T-helper 2 cell treated with Interferon-gamma antibody and Interleukin-4, amounts not matched to agents 5 μg/mL and 100 μg/mL, for 36 hours (primary cell): ENCODE measurements at places on chromosomes 7 and 10.

GRCh38 chr10:88991899-88992320, 1.3 kb downstream of the FAS start:
- DNase-seq = no peak
- peak overlapping the region; percentile 94 for H3K27ac ChIP-seq
- peaks cover 58% of the 10 kb centered on the region for H3K4me1 ChIP-seq
- H3K27me3 ChIP-seq = no peaks in the 10 kb centered on the region
- H3K36me3 ChIP-seq = peaks cover 23% of the 10 kb centered on the region
- H3K4me3 ChIP-seq = peak overlapping the region; percentile 94

- no peak for DNase-seq
- no peak within 1 kb of the TSS for H3K27ac ChIP-seq
- peaks cover 3% of the 10 kb centered on the region for H3K4me1 ChIP-seq
- H3K36me3 ChIP-seq = no peaks in the 10 kb centered on the region
- peaks cover 56% of the 10 kb centered on the region for H3K27me3 ChIP-seq
- H3K4me3 ChIP-seq = peak within 1 kb of the TSS; percentile 79
Measured at GRCh38 chr7:22356701-22357310, at the start of gene RAPGEF5. Gene RAPGEF5, minus strand, starts transcription at chr7:22357154. Its CDS starts 94 bp downstream, at chr7:22357060.

DNA sequence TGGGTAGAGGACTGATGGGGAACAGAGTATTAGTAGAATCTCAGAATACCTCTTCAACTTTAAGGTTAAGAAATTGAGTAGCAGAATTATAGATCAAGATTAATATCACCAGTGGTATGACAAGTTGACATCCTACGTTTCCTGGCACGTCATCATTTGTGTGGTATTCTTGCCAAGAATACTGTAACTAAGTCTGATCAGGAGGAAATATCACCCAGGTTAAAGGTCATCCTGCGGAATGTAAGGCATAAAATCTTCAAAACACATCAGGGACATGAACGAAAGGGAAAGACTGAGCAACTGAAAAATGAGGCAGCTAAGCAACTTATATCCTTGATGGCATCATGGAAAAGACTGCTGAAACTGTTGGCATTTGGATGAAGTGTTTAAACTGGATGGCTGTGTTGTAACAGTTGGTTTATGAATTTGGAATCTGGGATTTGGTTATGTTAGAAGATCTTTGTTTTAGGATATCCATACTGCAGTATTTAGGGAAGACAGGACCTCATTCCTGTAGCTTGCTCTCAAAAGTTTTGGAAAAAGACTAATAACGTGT, 86.1 kb downstream of the TRIM24 start:
- no peak for DNase-seq
- H3K36me3 ChIP-seq = peaks cover 69% of the 10 kb centered on the region
- H3K4me3 ChIP-seq = no peak overlapping the region
- peaks cover 18% of the 10 kb centered on the region for H3K4me1 ChIP-seq
- no peak overlapping the region for H3K27ac ChIP-seq

DNA sequence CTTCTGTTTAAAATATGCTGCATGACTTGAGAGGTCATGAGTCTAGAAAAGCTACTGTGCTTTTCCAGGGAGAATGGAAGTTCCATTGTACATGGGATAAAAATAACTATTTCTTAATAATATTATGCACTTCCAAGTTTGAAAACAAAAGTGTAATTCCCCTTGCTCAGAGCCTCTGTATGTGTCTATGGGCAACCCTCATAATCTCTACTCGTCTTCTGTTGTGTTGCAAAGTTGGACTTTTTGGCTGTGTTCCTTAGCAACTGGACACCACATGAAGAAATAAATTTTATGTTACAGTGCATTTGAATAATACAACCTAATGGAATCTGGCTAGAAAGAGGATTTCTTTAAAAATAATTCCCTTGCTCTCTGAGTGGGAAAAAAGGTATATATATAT, 242.6 kb downstream of the TWIST1 start:
- no peaks in the 10 kb centered on the region for H3K4me1 ChIP-seq
- no peak overlapping the region for H3K4me3 ChIP-seq
- no peaks in the 10 kb centered on the region for H3K36me3 ChIP-seq
- no peaks in the 10 kb centered on the region for H3K27me3 ChIP-seq
- no peak for DNase-seq

- no peaks in the 10 kb centered on the region for H3K27me3 ChIP-seq
- H3K4me1 ChIP-seq = no peaks in the 10 kb centered on the region
- DNase-seq = no peak
- no peaks in the 10 kb centered on the region for H3K36me3 ChIP-seq
- no peak overlapping the region for H3K27ac ChIP-seq
Measured at GRCh38 chr7:24659505-24659904, 86.3 kb downstream of the PALS2 start.

GRCh38 chr7:84712374-84713121, 474.3 kb downstream of the SEMA3D start:
- H3K27me3 ChIP-seq = no peaks in the 10 kb centered on the region
- no peak overlapping the region for H3K4me3 ChIP-seq
- no peak for DNase-seq
- H3K36me3 ChIP-seq = no peaks in the 10 kb centered on the region
- H3K4me1 ChIP-seq = no peaks in the 10 kb centered on the region
- no peak overlapping the region for H3K27ac ChIP-seq

GRCh38 chr10:80661526-80661925, 123.8 kb downstream of the SH2D4B start:
- peaks cover 3% of the 10 kb centered on the region for H3K4me1 ChIP-seq
- no peaks in the 10 kb centered on the region for H3K36me3 ChIP-seq
- H3K27ac ChIP-seq = no peak overlapping the region
- peaks cover 9% of the 10 kb centered on the region for H3K27me3 ChIP-seq

DNA sequence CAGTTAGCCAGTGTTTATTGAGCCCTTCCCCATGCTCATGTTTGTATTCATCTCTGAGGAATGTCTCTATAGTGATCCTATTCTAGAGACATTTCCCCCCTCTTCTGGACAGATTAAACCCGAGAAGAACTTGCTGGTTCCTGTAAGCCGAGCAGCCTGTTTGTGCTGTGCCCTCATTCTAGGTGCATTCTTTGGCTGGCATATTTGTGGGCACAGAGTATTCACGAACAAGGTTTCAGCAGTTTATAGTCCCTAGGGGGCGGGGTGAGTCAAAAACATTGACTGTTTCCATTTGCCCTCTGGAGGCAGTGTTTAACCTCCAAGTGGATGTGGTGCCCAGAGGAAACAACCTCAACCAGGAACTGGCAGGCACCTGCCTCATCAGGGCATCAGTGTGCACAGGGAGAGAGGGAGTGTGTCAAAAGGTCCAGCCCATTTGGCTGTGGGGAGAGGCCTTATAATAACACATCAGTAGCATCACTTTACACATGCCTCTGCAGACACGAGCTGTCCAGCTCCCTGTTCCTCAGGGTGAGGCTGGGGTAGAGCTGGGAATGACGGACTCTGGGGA, 273.3 kb upstream of the LRGUK start:
- H3K27ac ChIP-seq = no peak overlapping the region
- no peaks in the 10 kb centered on the region for H3K27me3 ChIP-seq
- no peaks in the 10 kb centered on the region for H3K36me3 ChIP-seq
- H3K4me1 ChIP-seq = peaks cover 5% of the 10 kb centered on the region

DNA sequence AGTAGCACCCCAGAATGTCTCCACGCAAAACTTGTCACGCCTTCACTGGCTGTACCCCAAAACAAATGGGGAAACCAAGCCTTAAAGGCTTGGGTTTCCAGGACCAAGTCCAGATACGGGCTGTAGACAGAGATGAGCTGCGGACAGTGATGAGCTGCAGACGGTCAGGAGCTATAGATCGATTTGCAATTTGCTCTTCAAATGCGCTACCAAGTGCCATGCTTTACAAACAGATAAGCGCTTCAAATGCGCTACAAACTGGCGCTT, 658 bp upstream of the SGCE start:
- peak overlapping the region; percentile 78 for H3K4me3 ChIP-seq
- peaks cover 15% of the 10 kb centered on the region for H3K4me1 ChIP-seq
- DNase-seq = no peak
- H3K36me3 ChIP-seq = no peaks in the 10 kb centered on the region

DNA sequence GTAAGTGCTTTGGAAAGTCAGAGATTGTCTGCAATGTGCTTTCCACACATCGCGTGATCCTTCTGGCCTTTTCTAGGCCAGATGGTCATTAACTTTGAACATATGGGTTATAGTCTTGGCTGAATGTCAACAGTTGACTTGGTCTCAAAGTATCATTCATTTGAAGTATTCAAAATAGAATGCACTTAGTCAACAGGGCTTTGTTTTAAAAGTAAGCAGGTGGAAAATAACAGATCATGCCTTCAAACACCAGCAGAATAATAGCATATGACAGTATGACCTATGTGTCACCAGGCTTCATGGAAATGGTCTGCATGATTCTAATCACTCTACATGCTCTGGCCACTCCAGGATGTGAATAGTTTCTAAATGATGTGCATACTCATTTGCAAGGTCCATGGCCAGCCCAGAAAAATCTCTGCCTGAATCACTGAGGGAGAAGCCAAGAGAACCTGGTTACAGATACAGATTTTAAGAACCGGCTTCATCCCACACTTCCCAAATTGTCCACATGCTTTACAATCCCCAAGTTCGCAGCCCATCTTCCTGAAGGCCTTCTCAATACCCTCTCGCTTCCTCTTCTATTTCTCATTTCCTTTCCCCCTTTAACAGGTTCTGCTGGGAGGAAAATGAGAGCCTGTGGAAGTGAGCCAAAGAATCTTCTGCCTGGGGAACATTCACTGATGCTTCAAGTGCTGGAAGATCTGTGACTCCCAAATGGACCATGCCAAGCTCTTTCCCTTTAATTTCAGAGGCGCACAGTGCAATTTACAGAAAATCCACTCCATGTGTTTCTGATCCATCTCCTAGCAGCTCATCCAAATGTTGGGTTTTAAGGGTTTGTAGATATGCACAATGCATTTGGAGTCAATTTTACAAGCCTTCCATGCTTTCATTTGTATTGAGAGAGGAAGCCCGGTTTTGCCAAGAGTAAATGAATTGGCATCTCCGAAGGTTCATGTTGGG, 122.8 kb upstream of the GDF10 start:
- H3K27me3 ChIP-seq = no peaks in the 10 kb centered on the region
- H3K27ac ChIP-seq = no peak overlapping the region
- H3K36me3 ChIP-seq = no peaks in the 10 kb centered on the region
- peaks cover 3% of the 10 kb centered on the region for H3K4me1 ChIP-seq
- H3K4me3 ChIP-seq = no peak overlapping the region

- H3K4me3 ChIP-seq = no peak overlapping the region
- no peaks in the 10 kb centered on the region for H3K36me3 ChIP-seq
- DNase-seq = no peak
Measured at GRCh38 chr7:95398155-95398940, 2.2 kb upstream of the PON3 start.

GRCh38 chr7:94655848-94656657, at the start of gene SGCE:
Gene SGCE, minus strand, starts transcription at chr7:94656133. Its CDS starts 35 bp downstream, at chr7:94656098.
- H3K27me3 ChIP-seq = peaks cover 33% of the 10 kb centered on the region
- H3K4me1 ChIP-seq = peaks cover 15% of the 10 kb centered on the region
- H3K4me3 ChIP-seq = peak within 1 kb of the TSS; percentile 81
- H3K36me3 ChIP-seq = no peaks in the 10 kb centered on the region
- H3K27ac ChIP-seq = peak within 1 kb of the TSS; percentile 56

DNA sequence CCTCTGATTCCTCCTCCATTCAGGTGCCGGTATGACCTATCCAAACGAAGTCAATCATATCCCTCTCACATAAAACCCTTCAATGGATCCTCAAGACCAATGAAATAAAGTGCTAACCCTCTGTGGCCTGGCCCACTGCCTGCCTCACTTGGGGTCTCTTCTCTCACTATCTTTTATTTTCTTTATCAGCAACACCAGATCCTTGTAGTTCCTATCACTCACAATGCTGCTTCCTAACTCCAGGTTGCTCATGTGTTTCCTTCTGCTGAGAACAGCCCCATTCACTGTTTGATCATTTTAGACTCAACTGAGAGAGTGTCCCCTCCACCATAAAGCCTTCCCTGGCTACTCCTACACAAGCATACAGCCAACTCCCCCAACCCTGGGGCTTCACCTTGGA, 180.6 kb downstream of the DOCK4 start:
- no peaks in the 10 kb centered on the region for H3K27me3 ChIP-seq
- H3K36me3 ChIP-seq = no peaks in the 10 kb centered on the region
- H3K4me1 ChIP-seq = no peaks in the 10 kb centered on the region

GRCh38 chr7:5629941-5630340, 151.5 kb downstream of the RNF216 start:
- DNase-seq = peak; percentile 42
- peaks cover 18% of the 10 kb centered on the region for H3K36me3 ChIP-seq
- H3K27me3 ChIP-seq = no peaks in the 10 kb centered on the region
- peaks cover 25% of the 10 kb centered on the region for H3K4me1 ChIP-seq

DNA sequence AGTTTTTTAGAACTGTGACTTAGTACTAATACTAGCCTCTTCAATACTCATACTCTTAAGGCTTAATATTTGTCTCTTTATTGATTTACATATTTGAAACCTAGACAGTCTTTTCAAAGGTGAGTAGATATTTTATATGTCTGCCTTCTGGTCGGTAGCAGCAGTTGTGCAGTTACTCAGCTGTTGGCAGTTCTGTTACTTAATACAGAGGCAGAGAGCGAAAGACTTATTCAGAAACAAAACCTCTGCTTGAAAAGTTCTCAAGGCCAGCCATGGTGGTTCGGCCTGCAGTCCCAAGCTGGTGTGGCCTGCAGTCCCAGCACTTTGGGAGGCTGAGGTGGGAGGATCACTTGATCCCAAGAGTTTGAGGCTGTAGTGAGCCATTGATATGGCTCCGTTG, 84.2 kb downstream of the AUTS2 start:
- no peak overlapping the region for H3K4me3 ChIP-seq
- no peaks in the 10 kb centered on the region for H3K27me3 ChIP-seq
- DNase-seq = no peak
- H3K36me3 ChIP-seq = no peaks in the 10 kb centered on the region
- H3K27ac ChIP-seq = no peak overlapping the region
